Tibial artery (tissue), 4 donors: ENCODE measurements at places on chromosomes 12 and 14.

DNA sequence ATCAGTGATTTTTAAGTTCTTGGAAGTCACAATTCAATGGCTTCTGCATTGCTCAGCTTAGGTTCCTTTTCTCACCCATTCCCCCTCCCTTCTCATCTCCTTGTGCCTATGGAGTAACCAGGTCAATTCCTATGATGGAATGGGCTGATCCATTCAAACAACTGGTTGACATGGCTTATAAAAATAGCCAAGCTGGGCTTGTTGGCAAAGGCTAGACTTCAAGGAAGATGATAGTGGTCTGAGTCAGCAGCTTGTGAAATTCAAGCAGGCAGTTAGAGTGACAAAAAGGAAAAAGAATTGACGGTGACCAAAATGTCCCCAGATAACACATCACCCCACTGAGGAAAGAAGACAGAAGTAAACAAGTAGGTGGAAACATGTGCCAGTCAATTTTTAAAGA is 119.9 kb upstream of the PCED1B start:
- no peak for DNase-seq
- H3K27ac ChIP-seq = no peak overlapping the region
- no peaks in the 10 kb centered on the region for H3K27me3 ChIP-seq
- H3K4me3 ChIP-seq = no peak overlapping the region
- peaks cover 12% of the 10 kb centered on the region for H3K4me1 ChIP-seq

- H3K36me3 ChIP-seq = no peaks in the 10 kb centered on the region
- H3K27ac ChIP-seq = no peak overlapping the region
- DNase-seq = no peak
- no peak overlapping the region for H3K4me3 ChIP-seq
- no peaks in the 10 kb centered on the region for H3K27me3 ChIP-seq
- H3K4me1 ChIP-seq = peaks cover 17% of the 10 kb centered on the region
These were observed 70.0 kb downstream of the PDE3A start for GRCh38 chr12:20438299-20438779.

- peak overlapping the region; percentile 60 for H3K27ac ChIP-seq
- H3K27me3 ChIP-seq = no peaks in the 10 kb centered on the region
- no peaks in the 10 kb centered on the region for H3K36me3 ChIP-seq
- H3K4me1 ChIP-seq = no peaks in the 10 kb centered on the region
- DNase-seq = no peak
These were observed 118.1 kb upstream of the SLC38A2 start for GRCh38 chr12:46490635-46491034.

GRCh38 chr12:61037792-61038191 is 1222.4 kb upstream of the USP15 start:
- no peak overlapping the region for H3K27ac ChIP-seq
- H3K36me3 ChIP-seq = no peaks in the 10 kb centered on the region
- no peak for DNase-seq
- H3K4me3 ChIP-seq = no peak overlapping the region
- no peaks in the 10 kb centered on the region for H3K4me1 ChIP-seq
- H3K27me3 ChIP-seq = no peaks in the 10 kb centered on the region

DNA sequence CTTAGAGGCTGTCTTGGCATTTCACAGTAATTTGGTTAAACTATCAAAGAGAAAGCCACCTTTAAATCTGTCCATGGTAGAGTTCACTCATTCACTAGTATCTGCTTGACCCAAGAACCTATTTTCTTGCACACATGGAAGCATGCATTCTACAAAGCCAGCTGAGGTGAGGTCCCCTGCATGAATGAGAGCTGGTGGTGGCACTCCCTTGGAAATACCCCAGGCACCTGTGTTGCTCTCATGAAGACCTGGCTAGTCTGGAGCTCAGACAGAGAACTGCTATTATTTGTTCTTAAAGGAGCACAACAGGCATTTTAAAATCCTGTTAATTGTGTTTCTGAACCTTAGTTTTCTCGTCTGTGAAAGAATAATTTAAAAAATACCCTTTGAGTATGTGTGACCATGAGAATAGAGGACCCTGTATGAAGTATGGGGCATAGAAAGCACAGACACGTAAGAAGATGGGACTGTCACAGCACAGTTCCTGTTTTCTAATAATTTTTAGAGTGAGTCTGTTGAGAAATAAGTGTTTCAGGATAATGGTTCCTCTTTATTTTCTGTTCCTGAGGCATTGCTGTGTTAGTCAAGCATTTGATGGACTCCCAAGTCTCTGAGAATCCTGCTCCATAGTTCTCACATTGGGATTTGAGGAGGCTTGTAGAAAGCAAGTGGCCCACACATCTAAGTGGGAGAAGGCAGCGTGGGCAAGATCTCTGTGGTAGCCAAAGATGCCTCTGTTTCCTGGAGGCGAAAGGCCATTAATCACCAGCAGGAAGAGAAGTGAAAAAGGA is 10.9 kb downstream of the RGS6 start:
- H3K4me3 ChIP-seq = no peak overlapping the region
- no peaks in the 10 kb centered on the region for H3K27me3 ChIP-seq
- no peak overlapping the region for H3K27ac ChIP-seq
- no peaks in the 10 kb centered on the region for H3K36me3 ChIP-seq

DNA sequence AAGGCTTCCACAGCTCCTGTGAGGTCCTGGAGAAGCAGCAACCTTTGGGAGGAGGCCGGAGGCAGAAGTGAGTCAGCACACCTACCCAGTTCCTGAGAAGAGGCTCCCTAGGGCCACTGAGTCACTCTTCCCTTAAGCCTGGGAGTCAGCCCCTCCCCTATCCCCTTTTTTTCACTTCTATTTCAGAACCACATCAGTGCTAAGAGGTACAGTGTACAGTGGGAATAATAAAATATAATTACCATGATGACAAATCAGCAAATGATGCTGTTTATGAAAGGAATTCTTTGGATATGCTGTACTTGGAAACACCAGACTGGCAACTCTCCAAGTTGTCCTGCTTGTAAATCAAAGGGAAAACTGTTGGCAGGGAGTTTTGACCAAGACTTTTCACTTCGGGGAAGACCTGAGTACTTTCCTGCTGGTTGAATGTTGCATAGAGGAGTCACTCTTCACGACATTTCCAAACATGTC is 7.8 kb upstream of the TBPL2 start:
- no peaks in the 10 kb centered on the region for H3K27me3 ChIP-seq
- peaks cover 11% of the 10 kb centered on the region for H3K4me1 ChIP-seq
- no peaks in the 10 kb centered on the region for H3K36me3 ChIP-seq
- no peak overlapping the region for H3K27ac ChIP-seq
- no peak for DNase-seq
- no peak overlapping the region for H3K4me3 ChIP-seq

DNA sequence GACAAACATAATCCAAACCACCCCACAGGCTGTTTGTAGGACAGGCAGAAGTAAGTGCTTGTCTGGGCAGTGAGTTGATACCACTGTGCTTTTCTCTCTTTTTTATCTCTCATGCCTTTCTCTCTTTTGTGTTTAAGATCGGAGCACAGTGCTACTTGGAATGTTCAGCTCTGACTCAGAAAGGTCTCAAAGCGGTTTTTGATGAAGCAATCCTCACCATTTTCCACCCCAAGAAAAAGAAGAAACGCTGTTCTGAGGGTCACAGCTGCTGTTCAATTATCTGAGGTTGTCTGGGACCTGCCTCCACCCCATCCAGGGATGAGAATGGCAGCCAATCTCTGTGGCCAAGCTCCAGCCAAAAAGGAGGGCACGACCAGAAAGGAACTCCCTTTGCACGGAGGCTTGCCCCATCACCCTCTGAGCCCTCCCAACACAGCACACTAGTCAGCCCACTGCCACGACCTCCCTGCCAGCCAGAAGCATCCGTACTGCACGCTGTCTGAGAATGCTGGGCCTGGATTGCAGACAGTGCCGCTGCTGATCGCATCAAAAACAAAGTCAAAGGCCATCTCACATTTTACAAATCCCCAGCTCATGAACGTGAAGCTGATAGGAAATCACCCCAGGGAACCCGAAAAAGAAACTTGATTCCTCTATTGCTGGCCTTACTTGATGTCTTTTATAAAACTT is 27.8 kb downstream of the GPHB5 start:
- H3K27ac ChIP-seq = no peak overlapping the region
- no peaks in the 10 kb centered on the region for H3K27me3 ChIP-seq
- DNase-seq = no peak
- no peaks in the 10 kb centered on the region for H3K4me1 ChIP-seq
- H3K4me3 ChIP-seq = no peak overlapping the region

- no peak overlapping the region for H3K4me3 ChIP-seq
- no peak for DNase-seq
- H3K27ac ChIP-seq = no peak overlapping the region
- no peaks in the 10 kb centered on the region for H3K27me3 ChIP-seq
- H3K36me3 ChIP-seq = no peaks in the 10 kb centered on the region
These were observed 527.3 kb downstream of the SNAPC1 start for GRCh38 chr14:62289471-62289870.
